Stimulated activated CD4-positive, alpha-beta T cell treated with anti-CD3 and anti-CD28 coated beads, Interleukin-12 subunit alpha, Interleukin-12 subunit beta, amount 100 ng/mL, for 24 hours (primary cell): ENCODE measurements at places on chromosomes 3 and 15.
A peak's percentile ranks its signal among the peaks of the same experiment; 100 is the strongest.

DNA sequence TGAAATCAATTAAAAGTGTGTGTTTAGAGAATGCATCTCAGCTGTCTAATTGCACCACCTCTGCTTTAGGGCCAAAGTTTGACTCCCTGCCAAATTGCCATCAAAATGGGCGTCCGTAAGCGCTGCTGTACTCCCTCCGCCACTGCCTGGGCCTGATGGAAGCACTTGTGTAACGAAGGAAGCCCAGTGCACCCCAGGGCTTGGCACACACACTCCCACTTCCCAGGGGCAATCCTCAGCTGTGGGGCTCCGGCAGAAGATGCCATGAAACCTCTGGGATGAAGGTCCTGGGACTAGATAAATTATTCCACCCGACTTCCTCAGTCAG, 137.8 kb downstream of the RORA start:
- no peak for DNase-seq

- DNase-seq, result peak; percentile 56
Observed at GRCh38 chr3:69204315-69204957, 82.0 kb upstream of the LMOD3 start.

- DNase-seq, result no peak
Observed at GRCh38 chr15:96320703-96321638, 9.5 kb upstream of the NR2F2 start.

- no peak for DNase-seq
Observed at GRCh38 chr3:63922491-63923199, 10.5 kb upstream of the SCAANT1 start.

GRCh38 chr3:38490281-38491030, 5.7 kb upstream of the EXOG start:
- no peak for DNase-seq

GRCh38 chr3:71987828-71988227, 202.9 kb upstream of the PROK2 start:
- DNase-seq, result no peak

GRCh38 chr3:155712008-155712407, 32.9 kb downstream of the PLCH1 start:
- no peak for DNase-seq

GRCh38 chr3:150251187-150252062, 156.7 kb upstream of the TSC22D2 start:
- DNase-seq, result no peak

DNA sequence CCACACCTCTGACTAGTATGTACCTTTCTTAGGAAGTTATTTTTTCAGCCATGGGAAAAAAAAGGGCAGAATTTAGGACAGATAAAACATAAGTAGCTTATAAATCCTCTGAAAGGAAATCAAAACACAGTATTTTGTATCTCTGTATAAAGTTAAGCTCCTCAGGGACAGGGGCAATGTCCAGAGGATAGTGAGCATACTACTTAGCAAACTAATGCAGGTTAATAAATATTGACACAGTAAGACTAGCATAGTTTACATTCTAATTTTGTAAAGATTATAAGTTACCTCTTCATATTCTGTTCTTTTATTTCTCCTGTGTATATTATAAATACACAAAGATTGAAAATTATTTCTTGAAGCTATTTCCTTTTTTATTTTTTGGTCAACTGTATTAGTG, 2.1 kb downstream of the UBE3A start:
- DNase-seq, result no peak

- no peak for DNase-seq
Observed at GRCh38 chr3:56398659-56399058, 69.6 kb downstream of the ERC2 start.

- no peak for DNase-seq
Observed at GRCh38 chr3:118587037-118587741, 447.5 kb downstream of the IGSF11 start.

DNA sequence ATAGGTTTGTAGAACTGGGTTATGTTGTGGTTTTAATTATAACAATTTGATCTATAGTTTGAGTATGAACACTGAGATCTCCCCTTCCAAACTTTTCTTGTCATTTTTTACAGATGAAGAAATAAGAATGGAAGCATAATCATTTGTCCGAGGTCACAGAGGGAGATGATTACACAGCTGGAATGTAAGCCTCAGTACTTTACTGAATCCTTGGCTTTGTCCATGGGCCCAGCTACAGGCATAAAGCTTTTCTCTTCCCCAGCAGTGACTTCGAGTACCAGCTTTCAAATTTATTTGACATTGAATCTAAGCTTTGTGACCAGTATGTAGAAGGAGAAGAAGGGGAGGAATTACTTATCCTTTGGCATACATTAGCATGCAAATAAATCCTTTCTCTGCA, 80.9 kb upstream of the DCBLD2 start:
- no peak for DNase-seq

- peak; percentile 7 for DNase-seq
Observed at GRCh38 chr3:141738891-141739363, 829 bp downstream of the RNF7 start.

GRCh38 chr15:48898032-48898431, 20.1 kb downstream of the EID1 start:
- DNase-seq, result no peak

- DNase-seq, result no peak
Observed at GRCh38 chr3:49531218-49531617, 23.1 kb upstream of the BSN start.

GRCh38 chr3:106001923-106002322, 133.1 kb upstream of the CBLB start:
- DNase-seq, result no peak
